ENCODE measurements at places on chromosomes 5 and 9. TPM values are rescaled to one million over a fixed set of nuclear protein-coding genes. Genes with fewer than 3 reads are reported as not detected.

The ZNF608 gene
- 71.0 TPM for polyA plus RNA-seq

DNA sequence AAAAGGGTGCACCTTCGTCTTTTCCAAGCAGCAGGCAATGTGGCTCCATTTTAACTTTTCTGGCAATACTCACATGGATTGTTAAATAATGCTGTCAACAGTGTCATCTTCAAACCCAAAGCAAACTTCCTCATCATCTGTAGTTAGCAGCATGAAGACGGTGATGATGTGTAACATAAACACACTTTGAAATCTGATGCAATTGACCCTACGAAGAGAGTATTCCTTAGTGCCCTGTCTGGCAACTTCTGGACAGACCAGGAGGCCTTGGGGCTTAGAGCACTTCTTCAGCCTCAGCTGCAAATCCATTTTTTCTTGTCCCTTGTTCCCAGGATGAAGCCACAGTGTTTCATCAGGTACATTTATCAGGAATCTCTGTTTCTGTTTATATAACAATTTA, 149.1 kb downstream of the GHR start:
- DNase-seq: no peak

The CANX gene
- 469 TPM for polyA plus RNA-seq

DNA sequence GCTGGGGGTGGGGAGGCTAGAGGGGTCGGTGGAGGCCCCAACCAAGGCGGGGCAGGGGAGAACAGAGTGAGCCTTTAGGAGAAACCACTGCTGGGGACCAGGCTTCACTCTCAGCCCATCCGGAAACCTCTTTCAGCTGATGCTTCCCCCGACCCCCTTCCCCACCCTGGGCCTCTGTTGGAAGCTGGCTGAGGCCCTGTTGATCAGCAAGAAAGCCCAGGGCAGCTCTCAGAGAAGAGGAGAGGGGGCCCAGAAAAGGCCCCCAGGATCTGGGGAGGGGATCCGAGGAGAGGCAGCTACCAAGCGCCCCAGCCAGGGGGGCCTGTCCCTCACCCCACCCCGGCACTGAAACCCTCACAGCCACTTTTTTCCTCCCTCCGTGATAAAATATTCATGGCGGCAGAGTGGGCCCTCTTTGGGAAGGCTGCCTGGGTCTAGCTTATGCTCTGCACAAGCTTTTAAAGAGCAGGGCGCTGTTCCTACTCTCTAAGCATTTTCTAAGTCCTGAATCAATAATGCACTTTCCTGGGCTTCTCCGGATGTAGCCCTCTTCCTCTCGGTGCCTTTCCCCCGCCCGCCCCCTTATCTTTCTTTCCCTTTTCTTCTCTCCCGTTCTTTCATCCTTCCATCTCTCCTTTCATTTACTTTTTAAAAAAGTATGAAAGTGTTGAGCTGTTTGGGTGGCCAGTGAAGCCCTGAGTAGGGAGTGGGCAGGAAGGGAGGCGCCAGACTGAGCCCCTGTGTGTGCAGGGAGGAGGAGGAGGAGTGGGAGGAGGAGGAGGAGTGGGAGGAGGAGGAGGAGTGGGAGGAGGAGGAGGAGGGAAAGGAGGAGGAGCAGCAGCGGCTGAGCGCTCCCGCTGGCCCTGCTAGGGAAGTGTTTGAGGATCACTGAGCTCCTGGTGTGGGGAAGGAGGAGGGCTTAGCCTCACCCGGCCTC, 23.5 kb downstream of the NTNG2 start:
- DNase-seq: no peak

DNA sequence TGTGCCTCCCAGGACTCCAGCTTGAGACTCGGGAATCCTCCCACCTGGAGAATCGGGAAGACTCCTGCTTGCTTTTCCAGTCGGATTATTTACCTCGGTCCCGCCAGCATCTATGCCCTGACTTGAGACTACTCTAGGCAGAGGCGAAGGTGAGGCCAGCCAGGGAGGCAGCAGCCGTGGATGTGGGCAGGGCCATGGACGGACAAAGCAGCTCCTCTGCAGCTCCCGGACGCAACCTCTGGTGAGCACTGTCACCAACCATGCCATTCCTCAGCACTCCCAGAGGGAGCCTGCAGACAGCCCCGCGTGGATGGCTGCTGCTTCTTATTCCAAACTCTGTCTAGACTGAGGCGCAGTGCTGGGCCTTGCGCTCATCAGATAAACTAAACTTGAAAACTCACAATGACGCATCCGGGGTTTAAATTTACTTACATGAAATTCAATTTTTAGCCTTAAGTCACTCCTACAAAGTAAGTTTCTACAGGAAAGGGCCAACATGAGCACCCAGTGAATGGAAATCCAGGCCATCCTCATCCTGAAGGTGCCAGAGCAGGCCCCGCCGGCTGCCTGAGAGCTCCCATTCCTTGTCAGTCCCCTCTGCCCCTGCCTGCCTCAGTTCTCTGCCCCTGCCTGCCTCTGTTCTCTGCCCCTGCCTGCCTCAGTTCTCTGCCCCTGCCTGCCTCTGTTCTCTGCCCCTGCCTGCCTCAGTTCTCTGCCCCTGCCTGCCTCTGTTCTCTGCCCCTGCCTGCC, 17.8 kb downstream of the MED10 start:
- DNase-seq: no peak

The TEX48 gene
- not detected for polyA plus RNA-seq

DNA sequence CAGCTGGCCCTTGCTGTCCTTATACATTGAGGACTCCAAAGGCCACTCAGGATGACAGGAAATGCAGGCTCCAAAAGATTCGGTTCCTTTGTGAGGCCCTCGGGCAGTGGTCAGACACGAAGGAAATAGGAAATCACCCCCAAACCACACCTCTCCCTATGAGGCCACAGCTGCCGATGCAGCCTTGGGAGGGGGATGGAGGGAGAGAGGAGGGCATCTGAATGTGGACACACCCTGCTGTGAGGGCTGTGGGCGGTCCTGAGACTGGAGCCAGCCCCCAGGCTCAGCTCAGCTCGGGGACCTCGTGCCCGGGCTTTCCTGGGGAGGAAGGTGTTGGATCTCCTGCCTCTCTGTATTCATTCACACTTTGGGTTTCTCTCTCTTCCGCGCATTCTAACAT, 2.7 kb upstream of the CLPTM1L start:
- DNase-seq: no peak

DNA sequence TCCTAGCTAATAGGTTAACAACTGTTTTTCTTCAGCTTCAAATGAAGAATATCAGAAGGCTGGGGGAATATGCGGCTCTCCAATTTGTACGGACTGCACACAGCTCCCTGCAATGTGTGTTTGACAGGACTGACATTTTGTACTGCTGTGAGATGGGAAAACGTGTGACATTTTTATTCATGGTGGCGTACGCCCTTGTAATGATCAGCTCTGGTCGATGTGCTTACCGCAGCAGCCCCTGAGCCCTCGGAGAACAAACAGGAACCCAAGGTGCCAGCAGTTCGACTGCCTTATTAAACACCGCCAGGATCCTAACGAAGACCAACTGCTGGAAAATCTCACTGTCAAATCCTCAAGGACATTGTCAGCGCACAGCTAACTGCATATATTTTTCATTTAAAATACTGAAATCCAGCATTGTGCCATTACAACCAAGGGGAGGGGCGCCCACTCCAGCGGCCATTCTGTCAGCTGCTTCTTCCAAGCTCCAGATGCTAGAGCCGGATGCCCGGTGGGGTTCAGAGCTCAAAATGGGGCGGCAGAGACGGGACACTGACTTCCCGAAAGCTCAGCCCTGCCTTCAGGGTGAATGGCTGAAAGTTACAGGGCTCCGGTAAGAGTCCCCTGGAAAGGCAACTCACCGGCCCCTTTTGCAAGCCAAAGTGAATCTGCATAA, 66.8 kb downstream of the CRB2 start:
- no peak for DNase-seq

GRCh38 chr5:104429911-104430310, 867.3 kb upstream of the NUDT12 start:
- DNase-seq: no peak

- no peak for DNase-seq
Measured at GRCh38 chr9:109880276-109881169, 100.5 kb downstream of the PALM2AKAP2 start.

The PRELID2 gene
- polyA plus RNA-seq: 5.3 TPM

The ERP44 gene
- 41.3 TPM for polyA plus RNA-seq
